A549 treated with RU486 at 1 μM for 4 hours (cell line): ENCODE measurements at places on chromosomes 5 and 9. TPM values are rescaled to one million over a fixed set of nuclear protein-coding genes. Genes with fewer than 3 reads are reported as not detected.

P4HA2 gene
- total RNA-seq = 36.0 to 46.4 TPM (median 42.2 TPM) in 5 replicates

CDH6 gene
- total RNA-seq = 0.05 to 0.25 TPM (median 0.16 TPM) in 5 replicates

LHX3 gene
- 0.07 to 0.14 TPM (median 0.11 TPM) in 4 of 5 replicates, not detected in the other for total RNA-seq

RFESD gene
- 1.7 to 2.9 TPM (median 2.1 TPM) in 5 replicates for total RNA-seq

HMMR gene
- total RNA-seq = 14.0 to 31.4 TPM (median 28.9 TPM) in 5 replicates

CRB2 gene
- 0.03 to 0.08 TPM (median 0.05 TPM) in 5 replicates for total RNA-seq

ZNF879 gene
- 0.43 to 1.1 TPM (median 0.60 TPM) in 5 replicates for total RNA-seq

GOLGA1 gene
- 9.1 to 11.1 TPM (median 10.7 TPM) in 5 replicates for total RNA-seq

DMGDH gene
- not detected in 5 replicates for total RNA-seq

NUTM2G gene
- not detected in 5 replicates for total RNA-seq

CCDC180 gene
- total RNA-seq = 0.37 to 1.2 TPM (median 0.57 TPM) in 5 replicates

CD74 gene
- not detected in 5 replicates for total RNA-seq

UNC13B gene
- total RNA-seq = 8.2 to 9.2 TPM (median 8.7 TPM) in 5 replicates

GARNL3 gene
- 1.6 to 3.4 TPM (median 1.8 TPM) in 5 replicates for total RNA-seq

CARD9 gene
- total RNA-seq = 0.42 to 1.9 TPM (median 0.95 TPM) in 5 replicates

CTSV gene
- 10.4 to 14.9 TPM (median 12.9 TPM) in 5 replicates for total RNA-seq

UQCRQ gene
- 367 to 625 TPM (median 509 TPM) in 5 replicates for total RNA-seq

GNA14 gene
- total RNA-seq = 0.06 TPM in 1 of 5 replicates, not detected in the others

FCN2 gene
- total RNA-seq = not detected in 5 replicates

LEAP2 gene
- total RNA-seq = 0.56 to 1.1 TPM (median 0.76 TPM) in 5 replicates

CCL28 gene
- total RNA-seq = 0.09 to 0.21 TPM (median 0.19 TPM) in 3 of 5 replicates, not detected in the others

SH2D3C gene
- total RNA-seq = 0.06 to 0.11 TPM (median 0.07 TPM) in 3 of 5 replicates, not detected in the others

GFI1B gene
- total RNA-seq = not detected in 5 replicates

CATSPER3 gene
- total RNA-seq = 0.19 to 0.67 TPM (median 0.46 TPM) in 5 replicates

GPRIN1 gene
- 7.3 to 10.2 TPM (median 8.8 TPM) in 5 replicates for total RNA-seq

BASP1 gene
- total RNA-seq = 269 to 372 TPM (median 338 TPM) in 5 replicates

OTULINL gene
- 4.8 to 6.9 TPM (median 6.2 TPM) in 5 replicates for total RNA-seq

PCDHGB7 gene
- total RNA-seq = 0.05 to 0.11 TPM (median 0.07 TPM) in 5 replicates

CDH12 gene
- total RNA-seq = not detected in 5 replicates

TOPORS gene
- total RNA-seq = 9.3 to 16.8 TPM (median 13.2 TPM) in 5 replicates

FSD1L gene
- 1.4 to 4.4 TPM (median 3.7 TPM) in 5 replicates for total RNA-seq

SPINK4 gene
- total RNA-seq = not detected in 5 replicates

STPG3 gene
- not detected in 5 replicates for total RNA-seq

DMRT3 gene
- not detected in 5 replicates for total RNA-seq

STXBP1 gene
- total RNA-seq = 14.6 to 18.4 TPM (median 16.5 TPM) in 5 replicates

HOMER1 gene
- total RNA-seq = 4.5 to 12.0 TPM (median 5.2 TPM) in 5 replicates

CANX gene
- 337 to 420 TPM (median 355 TPM) in 5 replicates for total RNA-seq

PRUNE2 gene
- 0.09 to 0.14 TPM (median 0.14 TPM) in 3 of 5 replicates, not detected in the others for total RNA-seq

KCNV2 gene
- not detected in 5 replicates for total RNA-seq

F12 gene
- 11.8 to 26.6 TPM (median 21.3 TPM) in 5 replicates for total RNA-seq

GHR gene
- 0.07 TPM in 1 of 5 replicates, not detected in the others for total RNA-seq

GFRA3 gene
- total RNA-seq = 0.09 to 0.12 TPM (median 0.12 TPM) in 3 of 5 replicates, not detected in the others

SOHLH1 gene
- not detected in 5 replicates for total RNA-seq

MRPL41 gene
- total RNA-seq = 53.0 to 92.3 TPM (median 89.7 TPM) in 5 replicates

RAI14 gene
- total RNA-seq = 66.7 to 109 TPM (median 94.5 TPM) in 5 replicates

PCDHA9 gene
- 0.04 TPM in 1 of 5 replicates, not detected in the others for total RNA-seq

MLANA gene
- total RNA-seq = not detected in 5 replicates

ELOVL7 gene
- total RNA-seq = 6.6 to 13.7 TPM (median 12.4 TPM) in 5 replicates

TRPM3 gene
- total RNA-seq = not detected in 5 replicates

TERT gene
- total RNA-seq = 1.2 to 3.2 TPM (median 2.6 TPM) in 5 replicates

CCDC171 gene
- 0.15 to 0.51 TPM (median 0.44 TPM) in 5 replicates for total RNA-seq

MARCOL gene
- not detected in 5 replicates for total RNA-seq

ZDHHC11 gene
- total RNA-seq = 10.0 to 18.7 TPM (median 16.9 TPM) in 5 replicates

PANK3 gene
- total RNA-seq = 11.2 to 19.5 TPM (median 17.3 TPM) in 5 replicates

INIP gene
- total RNA-seq = 15.4 to 21.8 TPM (median 17.2 TPM) in 5 replicates

FOXD4L4 gene
- 0.03 TPM in 1 of 5 replicates, not detected in the others for total RNA-seq

ARHGEF39 gene
- 12.8 to 19.8 TPM (median 17.1 TPM) in 5 replicates for total RNA-seq

ELAVL2 gene
- total RNA-seq = 0.10 to 0.19 TPM in 2 of 5 replicates, not detected in the others

GRXCR2 gene
- not detected in 5 replicates for total RNA-seq
